ENCODE measurements at places on chromosomes 1 and 21. TPM values are rescaled to one million over a fixed set of nuclear protein-coding genes. Genes with fewer than 3 reads are reported as not detected.

- H3K36me3 ChIP-seq: peaks cover 38% of the 10 kb centered on the region
- no peak for DNase-seq
- no peaks in the 10 kb centered on the region for H3K27me3 ChIP-seq
- peaks cover 10% of the 10 kb centered on the region for H3K4me1 ChIP-seq
- H3K4me3 ChIP-seq: no peak overlapping the region
Observed at GRCh38 chr21:45994086-45994661, 12.6 kb downstream of the COL6A1 start.

- H3K4me1 ChIP-seq: peaks cover 5% of the 10 kb centered on the region
- no peaks in the 10 kb centered on the region for H3K36me3 ChIP-seq
- no peak overlapping the region for H3K27ac ChIP-seq
Observed at GRCh38 chr1:32749332-32749731, 46.8 kb upstream of the SYNC start.

GRCh38 chr1:230149751-230150584, 82.9 kb downstream of the GALNT2 start:
- no peak overlapping the region for H3K27ac ChIP-seq
- DNase-seq: no peak
- no peaks in the 10 kb centered on the region for H3K27me3 ChIP-seq

GRCh38 chr1:47532921-47533792, 95.3 kb downstream of the FOXD2 start:
- H3K27ac ChIP-seq: no peak overlapping the region
- H3K4me1 ChIP-seq: peaks cover 6% of the 10 kb centered on the region
- H3K4me3 ChIP-seq: peak overlapping the region; percentile 57
- H3K36me3 ChIP-seq: no peaks in the 10 kb centered on the region
- peaks cover 8% of the 10 kb centered on the region for H3K27me3 ChIP-seq

DNA sequence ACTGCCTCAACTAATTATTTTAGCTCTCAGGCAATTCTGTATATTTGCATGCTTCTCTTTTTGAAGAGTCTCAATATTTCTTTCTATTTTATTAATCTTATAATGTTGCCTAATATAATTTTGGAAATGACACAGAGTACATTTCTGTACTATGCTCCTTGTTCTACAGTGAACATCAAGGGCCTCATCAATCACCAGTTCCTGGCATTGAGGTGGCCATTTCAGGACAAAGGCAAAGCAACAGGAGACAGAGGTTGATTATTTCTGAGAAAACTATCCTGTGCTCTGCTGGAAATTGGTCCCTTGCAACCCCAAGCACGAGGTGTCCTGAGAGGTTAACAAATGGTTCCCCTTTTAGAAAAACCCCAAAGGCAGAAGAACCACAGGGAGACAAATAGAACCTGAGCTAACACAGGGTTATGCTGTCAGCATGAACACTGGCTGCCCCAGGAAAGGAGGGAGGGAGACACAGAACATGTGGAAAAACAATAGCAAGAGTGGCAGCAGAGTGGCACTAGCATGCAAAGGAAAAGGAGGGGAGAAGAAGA, 63.9 kb upstream of the VAV3 start:
- H3K4me3 ChIP-seq: no peak overlapping the region
- H3K36me3 ChIP-seq: no peaks in the 10 kb centered on the region
- no peaks in the 10 kb centered on the region for H3K4me1 ChIP-seq

KIF14 gene
- 1.2 TPM for total RNA-seq

S100A7A gene
- total RNA-seq: not detected

- no peaks in the 10 kb centered on the region for H3K4me1 ChIP-seq
- H3K4me3 ChIP-seq: no peak overlapping the region
- no peak overlapping the region for H3K27ac ChIP-seq
- no peaks in the 10 kb centered on the region for H3K27me3 ChIP-seq
- DNase-seq: peak; percentile 26
Observed at GRCh38 chr1:60255565-60255964, 182.0 kb upstream of the C1orf87 start.

GRCh38 chr1:227723474-227723873, 11.6 kb downstream of the JMJD4 start:
- H3K27me3 ChIP-seq: no peaks in the 10 kb centered on the region
- peaks cover 4% of the 10 kb centered on the region for H3K4me1 ChIP-seq
- no peak overlapping the region for H3K4me3 ChIP-seq
- no peak for DNase-seq
- H3K27ac ChIP-seq: no peak overlapping the region

- H3K36me3 ChIP-seq: no peaks in the 10 kb centered on the region
- H3K4me3 ChIP-seq: no peak overlapping the region
- no peaks in the 10 kb centered on the region for H3K27me3 ChIP-seq
Observed at GRCh38 chr1:42737257-42737656, 2.8 kb downstream of the CLDN19 start.

PTPN22 gene
- total RNA-seq: 1.3 TPM

DNA sequence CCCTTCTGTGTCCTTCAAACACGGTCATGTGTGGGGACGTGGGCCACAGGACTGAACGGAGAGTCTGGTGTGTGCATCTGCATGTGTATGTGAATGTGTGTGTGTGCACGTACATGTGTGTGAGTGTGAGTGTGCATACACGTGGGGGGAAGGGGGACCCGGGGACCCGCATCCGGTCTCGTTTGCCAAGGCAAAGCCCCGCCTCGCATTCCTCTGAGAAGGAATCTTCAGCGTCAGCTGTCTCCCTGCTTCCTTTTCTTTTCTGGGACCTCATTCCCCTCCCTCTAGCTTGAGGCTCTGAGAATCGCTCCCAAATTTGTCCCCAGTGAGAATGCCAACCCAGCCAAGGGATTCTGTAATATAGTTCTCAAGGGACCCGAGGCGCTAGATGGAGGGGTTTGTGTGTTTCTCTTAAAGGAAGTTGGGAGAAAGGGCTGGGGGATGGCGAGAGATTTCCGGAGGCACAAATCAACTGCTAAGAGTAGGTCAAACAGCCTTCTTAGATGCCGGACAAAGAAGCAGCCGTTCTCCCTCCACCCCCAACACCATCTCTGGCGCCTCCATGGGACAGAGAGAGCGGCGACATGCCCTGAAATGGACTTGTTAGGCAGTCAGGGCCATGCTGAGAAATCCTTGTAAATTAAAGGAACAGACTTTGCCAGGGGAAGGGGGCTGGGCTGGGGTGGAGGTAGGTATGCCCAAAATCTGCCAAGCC, 6.6 kb downstream of the IFFO2 start:
- H3K36me3 ChIP-seq: no peaks in the 10 kb centered on the region
- peak overlapping the region; percentile 35 for H3K4me3 ChIP-seq
- peaks cover 89% of the 10 kb centered on the region for H3K4me1 ChIP-seq
- DNase-seq: peak; percentile 58

GRCh38 chr1:16617778-16618580, 4.6 kb upstream of the NBPF1 start:
- H3K27ac ChIP-seq: no peak overlapping the region
- peaks cover 6% of the 10 kb centered on the region for H3K36me3 ChIP-seq
- no peaks in the 10 kb centered on the region for H3K27me3 ChIP-seq

Measured in astrocyte (in vitro differentiated cells and primary cell).